ENCODE measurements at places on chromosomes 11 and 22.

- DNase-seq = no peak
Measured at GRCh38 chr11:129743112-129743815, 72.4 kb upstream of the TMEM45B start.

DNA sequence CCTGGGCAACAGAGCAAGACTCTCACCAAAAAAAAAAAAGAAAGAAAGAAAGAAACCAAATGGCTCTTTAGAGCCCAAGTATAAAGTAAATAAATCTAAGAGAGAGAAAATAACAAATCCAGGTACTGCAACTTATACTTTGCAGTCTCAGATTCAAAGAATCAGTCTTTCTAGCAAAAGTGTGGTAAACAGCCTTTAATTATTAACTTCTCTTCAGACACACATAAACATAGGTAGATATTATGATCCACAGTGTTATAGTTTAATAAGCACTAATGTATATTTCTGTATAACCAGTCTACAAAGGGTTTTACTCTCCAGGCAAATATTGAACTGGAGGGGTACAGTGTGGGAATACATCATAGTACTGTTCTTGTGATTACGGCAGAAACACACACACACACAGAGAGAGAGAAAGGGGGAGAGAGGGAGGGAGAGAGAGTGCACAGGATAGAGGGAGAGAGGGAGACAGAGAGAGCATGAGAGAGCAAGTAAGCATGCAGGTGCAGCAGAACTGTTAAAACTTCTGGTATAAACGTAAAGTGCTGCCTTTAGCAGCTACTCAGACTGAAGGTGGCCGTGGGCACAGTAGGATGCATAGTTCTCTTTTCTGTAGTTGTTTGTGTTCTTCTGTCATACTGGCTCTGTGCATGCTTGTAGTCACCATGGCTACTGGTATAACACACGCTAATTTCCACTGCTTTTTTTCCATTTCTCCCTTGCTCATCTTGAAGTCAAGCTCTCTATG is 32.3 kb downstream of the MTMR2 start:
- DNase-seq = no peak

DNA sequence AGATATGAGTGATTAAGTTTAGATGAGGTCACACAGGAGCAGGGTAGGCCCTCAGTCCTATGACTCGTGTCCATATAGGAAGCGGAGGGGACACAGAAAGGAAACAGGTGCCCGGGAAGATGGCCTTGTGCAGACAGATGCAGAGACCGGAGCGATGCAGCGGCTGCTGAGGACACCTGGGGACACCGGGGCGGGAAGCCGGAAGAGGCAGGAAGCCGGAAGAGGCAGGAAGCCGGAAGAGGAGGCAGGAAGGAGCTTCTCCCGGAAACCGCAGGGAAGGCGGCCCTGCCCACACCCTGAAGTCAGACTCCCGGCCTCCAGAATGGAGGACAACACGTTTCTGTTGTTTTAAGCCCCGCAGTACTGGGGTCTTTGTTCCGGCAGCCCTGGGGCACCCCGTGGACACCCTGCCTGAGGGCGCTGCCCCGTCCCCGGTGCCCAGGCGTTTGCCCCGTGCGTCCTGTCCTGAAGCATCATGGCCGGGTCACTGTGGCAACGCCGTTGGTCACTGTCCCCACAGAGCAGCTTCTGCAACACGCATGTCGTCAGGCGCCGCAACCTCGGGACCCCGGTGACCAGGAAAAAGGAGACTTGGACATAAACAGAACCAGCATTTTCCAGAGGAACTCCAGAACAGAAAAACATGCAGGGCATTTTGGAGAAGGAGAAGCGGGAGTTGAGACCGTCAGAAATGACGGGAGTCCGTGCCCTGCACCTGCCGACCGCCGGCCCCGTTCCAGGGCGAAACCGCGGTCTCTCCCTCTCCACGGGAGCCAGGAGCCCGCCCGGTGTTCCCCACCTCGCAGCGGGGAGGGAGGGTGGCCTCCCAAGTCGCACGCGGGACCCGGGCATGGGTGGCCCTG is 103.4 kb downstream of the BRD1 start:
- DNase-seq = no peak

GRCh38 chr11:70885281-70886231 is 366.8 kb downstream of the SHANK2 start:
- no peak for DNase-seq

DNA sequence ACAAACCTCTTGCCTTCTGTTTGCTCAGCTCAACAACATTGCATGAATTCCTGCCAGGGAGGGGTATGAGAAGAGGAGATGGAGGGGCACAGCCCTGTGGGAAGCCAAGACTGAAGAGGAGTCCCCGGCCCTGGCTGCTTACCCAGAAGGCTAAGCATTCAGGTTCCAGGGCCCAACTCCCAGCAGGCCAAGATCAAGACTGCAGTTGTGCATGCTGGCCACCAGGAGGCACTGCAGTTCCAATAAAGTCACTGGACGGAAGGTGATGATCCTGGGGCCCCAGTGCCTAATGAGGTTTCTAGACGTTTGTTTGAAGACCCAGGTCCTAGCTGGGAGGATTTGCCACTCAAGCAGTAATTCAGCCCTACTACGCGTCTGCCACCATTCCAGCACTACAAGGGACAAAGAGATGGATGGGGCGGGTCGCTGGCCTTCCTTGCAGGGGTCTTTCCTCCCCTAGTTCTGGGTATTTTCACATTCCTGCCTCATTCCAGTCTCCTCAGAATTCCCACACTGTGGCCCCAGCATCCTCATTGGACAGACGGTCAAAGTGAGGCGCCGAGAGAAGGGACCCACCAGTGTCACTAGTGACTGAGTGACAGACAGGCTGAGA is 23.6 kb downstream of the ALX4 start:
- peak; percentile 26 for DNase-seq

GRCh38 chr11:19777039-19777376 is 64.4 kb downstream of the NAV2 start:
- DNase-seq = no peak

DNA sequence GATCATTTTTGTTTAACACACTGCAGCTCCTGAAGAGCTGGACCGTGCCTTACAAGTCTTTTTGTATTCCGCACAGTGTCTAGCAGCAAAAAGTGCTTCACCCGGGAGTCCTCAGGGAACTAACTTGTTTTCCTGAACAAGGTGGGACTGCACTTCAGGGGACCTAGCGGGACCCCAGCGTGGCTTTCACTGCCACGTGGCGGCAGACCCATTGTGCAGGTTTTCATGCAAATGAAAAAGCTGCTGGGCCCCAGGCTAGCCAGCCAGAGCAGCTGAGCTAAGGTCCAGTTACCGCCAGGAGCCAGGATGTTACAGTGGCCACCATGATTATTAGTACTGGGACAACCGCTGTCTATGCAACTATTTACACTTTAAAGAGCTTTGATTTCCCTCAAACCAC is 90.6 kb downstream of the FAR1 start:
- no peak for DNase-seq

DNA sequence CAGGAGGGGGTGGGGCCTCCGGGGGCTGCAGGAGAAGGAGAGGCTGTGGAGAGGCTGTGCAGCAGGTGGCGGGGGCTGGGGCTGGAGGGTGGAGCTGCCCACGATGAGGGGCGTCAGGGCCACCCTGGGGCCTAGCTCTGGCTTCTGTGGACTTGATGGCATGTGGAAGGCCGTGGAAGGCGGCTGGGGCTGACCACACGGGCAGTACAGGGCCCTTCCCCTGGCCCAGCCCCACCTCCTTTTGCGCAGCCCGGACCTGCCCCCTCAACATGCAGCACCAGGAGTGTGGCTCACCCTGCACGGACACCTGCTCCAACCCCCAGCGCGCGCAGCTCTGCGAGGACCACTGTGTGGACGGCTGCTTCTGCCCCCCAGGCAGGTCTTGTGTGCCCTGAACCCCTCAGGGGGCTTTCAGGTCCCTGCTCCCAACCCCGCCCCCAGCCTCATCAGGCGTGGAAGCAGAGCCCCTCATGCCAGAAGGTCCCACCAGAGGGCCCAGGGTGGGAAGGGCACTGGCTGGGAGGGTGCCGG is 6.1 kb downstream of the MUC5B start:
- no peak for DNase-seq

- DNase-seq = no peak
Measured at GRCh38 chr11:5004424-5005274, 10.0 kb downstream of the OR51L1 start.

GRCh38 chr11:2921742-2922493 is 7.3 kb downstream of the PHLDA2 start:
- DNase-seq = no peak

DNA sequence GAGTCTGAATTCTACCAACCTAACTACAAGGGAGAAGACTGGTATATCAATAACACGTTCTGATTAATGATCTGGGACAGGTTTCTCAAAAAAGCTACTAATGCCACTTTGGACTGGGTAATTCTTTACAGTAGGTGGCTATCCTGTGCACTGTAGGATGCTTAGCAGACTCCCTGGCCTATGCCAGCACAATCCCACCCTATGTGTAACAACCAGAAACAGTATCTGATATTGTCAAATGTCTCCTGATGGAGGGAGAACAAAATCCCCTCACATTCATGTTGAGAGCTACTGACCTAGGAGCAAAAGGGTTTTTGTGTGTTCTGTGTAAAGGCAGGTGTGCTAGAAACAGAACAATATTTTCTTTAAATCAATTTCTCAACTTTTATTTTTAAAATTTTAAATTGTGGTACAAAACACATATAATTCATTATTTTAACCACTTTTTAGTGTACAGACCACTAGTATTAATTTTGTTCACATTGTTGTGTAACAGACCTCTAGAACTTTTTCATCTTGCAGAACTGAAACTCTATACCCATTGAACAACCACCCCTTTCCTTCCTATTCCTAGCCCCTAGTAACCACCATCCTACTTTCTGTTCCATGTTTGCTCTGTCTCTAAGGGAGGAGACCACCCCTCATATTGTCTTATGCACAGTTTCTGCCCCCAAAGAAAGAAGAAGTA is 2.1 kb upstream of the MS4A6A start:
- no peak for DNase-seq

DNA sequence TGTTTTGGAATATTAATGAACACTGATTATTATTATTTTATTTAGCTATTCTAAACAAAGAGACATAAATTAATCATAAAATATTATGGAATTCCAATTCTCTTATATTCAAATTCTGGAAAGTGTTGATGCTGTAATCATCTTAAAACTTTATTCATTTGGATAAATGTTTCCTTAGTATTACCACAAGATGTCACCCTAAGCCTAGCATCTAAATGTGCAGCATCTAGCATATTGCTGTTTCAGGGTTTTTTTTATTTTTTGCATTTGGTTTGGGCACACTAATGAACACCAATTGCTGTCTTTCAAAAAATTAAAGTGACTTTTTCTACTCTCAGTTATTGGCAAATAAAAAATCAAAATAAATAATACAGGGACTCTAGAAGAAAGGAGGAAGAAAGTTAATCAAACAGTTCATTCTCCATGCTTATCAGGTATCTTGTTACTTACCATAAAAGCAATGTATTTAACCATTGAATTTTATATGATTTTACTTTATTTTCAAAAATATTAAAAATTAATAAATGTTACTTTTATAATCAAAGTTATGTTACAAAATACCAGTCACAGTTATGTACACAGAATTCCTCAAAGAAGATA is 31.8 kb downstream of the DLG2 start:
- DNase-seq = no peak

DNA sequence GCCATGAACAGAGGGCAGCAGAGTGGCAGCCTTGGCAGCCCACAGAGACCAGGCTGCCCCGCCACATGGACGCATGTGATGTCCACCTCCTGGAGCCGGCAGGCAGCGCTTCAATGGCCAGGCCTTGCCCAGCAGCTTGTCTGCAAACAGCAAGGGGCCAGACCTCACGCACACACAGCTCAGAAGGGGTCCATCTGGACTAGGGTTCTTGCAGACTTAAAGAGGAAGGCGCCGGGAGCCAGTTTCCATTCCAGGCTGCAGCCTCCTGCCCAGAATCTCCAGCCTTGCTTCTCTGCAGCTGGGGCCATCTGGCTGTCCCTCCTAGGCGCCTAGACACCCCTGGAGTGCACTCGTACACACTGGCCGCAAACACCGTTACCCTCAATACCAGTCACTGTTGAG is 91.9 kb upstream of the TMEM45B start:
- no peak for DNase-seq

DNA sequence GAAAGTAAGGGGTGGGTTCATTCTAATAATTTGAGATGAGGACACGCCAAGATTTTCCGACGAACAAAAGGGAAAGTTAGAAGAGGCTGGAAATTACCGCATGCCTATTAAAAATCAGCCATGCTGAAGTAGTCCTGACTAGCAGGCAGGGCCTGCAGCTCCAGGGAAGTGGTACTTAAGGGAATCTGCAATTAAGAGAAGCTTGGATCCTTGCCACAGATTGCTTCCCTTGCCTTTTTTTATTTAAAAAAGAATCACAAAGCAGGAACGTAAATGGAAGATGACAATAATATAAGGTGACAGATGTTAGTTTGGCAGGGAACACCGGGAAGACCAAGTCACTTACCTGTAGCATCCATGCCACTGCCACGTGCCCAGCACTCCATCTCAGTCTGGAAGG is 359.3 kb downstream of the CADM1 start:
- no peak for DNase-seq

DNA sequence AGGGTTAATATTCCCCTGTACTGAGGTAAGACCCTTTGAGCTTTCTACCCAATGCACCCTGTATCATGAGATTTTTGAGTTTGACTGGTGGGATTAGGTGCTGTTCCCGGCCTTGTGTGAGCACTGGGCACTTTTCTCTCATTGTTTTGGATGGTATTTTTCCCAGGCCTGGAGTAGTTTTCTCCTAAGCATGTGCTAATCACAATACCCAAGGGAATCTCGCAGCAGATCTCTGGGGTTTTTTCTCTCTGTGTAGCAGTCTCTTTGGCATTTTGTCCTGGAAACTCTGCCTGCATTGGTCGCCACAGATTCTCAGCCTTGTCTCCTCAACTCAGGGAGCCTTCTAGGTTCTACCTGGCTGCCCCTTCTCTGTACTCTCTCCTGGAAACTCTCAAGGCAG is 19.9 kb downstream of the IGHMBP2 start:
- no peak for DNase-seq

GRCh38 chr11:122046846-122047245 is 69.2 kb downstream of the BLID start:
- no peak for DNase-seq

- DNase-seq = no peak
Measured at GRCh38 chr11:3189196-3189843, 24.2 kb upstream of the OSBPL5 start.

- DNase-seq = no peak
Measured at GRCh38 chr11:118443590-118444218, 7.4 kb downstream of the KMT2A start.

DNA sequence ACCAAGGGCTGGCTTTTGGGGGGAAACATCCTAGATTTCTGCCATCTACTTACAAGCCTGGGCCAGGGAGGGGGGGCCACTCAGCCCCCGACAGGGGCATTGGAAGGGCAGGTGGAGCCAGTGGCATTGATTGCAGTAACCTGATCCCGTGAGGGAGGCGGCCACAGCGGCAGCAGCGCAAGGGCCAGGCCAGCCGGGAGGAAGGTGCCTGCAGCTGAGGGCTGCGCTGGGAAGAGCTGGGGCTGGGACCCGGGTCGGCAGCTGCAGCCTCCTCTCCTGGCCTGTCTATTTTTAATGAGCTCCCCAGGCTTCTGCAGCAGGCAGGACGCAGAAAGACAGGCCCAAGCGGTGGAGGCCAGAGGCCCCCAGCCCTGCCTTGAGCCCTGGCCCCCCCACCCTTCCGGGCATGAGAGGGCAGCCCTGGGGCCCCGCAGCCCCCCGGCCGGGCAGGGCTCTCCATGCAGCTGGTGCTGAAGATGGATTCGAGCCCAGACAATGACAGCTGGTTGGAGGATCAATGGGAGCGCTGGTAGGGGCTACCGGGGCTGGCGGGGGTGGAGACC is 10.6 kb downstream of the FREY1 start:
- no peak for DNase-seq

- no peak for DNase-seq
Measured at GRCh38 chr11:72432347-72433287, 1.7 kb downstream of the CLPB start.

Data from activated CD4-positive, CD25-positive, alpha-beta regulatory T cell (primary cell).